ENCODE measurements at places on chromosomes 11 and 22.

DNA sequence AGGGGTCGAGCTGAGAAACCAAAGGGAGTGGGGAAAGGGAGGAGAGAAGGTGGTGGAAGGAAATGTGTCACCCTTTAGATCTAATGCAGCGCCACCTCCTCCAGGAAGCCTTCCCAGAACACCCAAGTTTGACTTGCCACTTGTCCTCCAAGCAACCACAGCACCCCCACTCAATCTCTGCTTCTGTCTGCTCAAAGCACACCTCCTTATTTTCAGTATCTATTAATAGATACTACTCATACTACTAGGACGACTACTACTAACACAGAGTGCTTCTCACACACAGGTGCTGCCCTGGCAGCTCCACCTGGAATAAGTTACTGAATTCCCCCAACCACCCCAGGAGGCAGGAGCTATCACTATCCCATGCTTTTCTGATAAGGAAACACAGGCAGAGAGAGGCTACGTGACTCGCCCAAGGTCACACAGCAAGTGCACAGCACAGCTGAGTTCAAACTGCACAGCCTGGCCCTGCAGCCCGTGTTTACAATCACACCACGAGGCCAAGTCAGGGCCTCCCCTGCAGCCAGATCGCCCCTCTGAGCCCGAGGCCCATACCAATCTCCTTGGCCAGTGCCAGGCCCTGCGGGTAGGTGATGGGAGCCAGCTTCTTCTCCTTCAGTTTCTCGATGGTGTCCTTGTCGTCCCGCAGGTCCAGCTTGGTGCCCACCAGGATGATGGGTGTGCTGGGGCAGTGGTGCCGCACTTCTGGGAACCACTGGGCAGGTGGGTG lies 13.2 kb downstream of the RAC2 start:
- no peak for DNase-seq

DNA sequence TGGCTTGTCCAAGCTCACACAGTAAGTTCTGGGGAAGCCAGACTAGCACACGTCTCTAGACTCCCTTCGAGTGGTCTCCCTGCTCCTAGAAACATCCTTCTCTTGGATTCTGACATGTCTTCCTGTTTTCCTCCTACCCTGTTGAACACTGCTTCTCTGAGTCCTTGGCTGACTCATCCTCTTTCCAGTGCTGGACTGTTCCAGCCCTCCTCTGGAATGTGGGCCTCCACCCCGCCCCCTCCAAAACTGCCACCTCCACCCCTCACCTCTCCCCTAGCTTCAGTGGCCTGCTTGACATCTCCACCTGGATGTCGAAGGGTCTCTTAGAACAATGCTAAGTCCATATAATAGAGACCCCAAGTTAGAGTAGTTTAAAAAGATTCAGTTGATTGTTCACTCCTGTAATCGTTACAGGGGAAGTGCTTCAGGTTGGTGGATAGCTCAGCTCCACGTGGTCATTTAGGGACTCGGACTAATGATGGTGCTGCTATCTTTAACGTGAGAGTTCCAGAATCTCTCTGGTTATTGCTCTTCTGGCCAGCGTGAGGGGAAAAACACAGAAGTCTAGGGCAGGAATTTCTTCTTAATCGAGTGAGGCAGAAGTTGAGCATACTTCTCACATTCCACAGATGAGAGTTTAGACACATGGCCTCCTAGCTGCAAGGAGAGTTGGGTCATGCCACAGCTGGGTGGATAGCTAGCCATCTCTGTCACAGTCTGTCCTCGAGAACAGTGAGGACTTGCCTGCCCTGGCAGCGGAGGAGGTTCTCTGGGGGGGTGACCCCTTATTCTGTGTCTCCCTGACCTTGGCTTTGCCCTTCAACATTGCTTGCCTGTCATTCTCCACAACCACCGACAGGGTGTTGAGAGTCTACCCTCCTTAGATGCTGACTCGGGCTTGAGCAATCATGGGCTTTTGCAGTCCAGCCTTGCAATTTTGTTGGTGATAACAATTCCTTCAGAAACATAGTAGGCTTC lies 4.7 kb upstream of the C11orf96 start:
- DNase-seq: no peak

DNA sequence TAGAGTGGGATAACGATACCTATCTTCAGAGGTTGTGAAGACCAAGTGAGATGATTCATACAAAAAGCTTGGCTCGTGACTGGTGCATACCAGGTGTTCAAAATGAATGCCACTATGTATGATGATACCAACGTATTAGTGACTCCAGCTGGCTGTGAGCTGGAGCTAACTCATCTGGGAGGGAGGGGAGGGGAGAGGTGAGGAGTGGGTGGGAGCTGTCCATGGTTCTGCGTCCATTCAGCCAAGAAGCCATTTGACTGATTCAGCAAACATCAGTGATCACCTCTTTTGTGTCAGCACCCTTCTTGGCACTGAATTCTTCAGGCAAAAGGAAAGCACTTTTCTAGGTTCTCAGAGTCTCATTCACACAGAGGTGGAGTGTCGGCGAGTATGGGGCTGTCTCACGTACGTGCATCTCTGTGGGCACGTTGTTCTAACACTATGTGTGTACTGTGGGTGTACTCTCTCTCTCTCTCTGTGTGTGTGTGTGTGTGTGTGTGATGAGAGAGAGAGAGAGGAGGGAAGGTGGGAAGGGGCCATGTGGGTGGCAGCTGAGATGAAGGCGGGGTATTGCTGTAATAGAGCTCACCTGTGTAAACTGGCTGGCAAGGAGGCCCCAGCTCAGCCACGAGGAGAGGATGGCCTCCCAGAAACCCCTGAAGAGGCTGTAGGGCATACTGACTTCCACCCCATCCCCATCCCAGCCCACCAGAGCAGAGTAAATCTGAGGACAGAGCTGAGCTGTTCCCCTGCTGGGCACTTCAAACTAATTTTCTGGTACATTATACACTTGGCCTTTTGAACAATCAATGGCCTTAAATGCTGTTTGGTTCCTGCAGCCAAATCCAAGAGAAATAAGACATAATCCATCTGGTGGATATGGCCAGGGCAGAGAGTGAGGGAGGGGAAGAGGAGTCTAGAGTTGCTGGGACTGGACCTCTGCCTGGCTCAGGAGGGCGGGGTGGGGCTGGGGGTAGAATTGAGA lies 96.1 kb upstream of the THY1 start:
- peak; percentile 40 for DNase-seq

GRCh38 chr11:47204637-47204989 lies 10.2 kb upstream of the DDB2 start:
- DNase-seq: no peak

- DNase-seq: no peak
Observed at GRCh38 chr22:28096161-28096560, 177.1 kb upstream of the PITPNB start.

DNA sequence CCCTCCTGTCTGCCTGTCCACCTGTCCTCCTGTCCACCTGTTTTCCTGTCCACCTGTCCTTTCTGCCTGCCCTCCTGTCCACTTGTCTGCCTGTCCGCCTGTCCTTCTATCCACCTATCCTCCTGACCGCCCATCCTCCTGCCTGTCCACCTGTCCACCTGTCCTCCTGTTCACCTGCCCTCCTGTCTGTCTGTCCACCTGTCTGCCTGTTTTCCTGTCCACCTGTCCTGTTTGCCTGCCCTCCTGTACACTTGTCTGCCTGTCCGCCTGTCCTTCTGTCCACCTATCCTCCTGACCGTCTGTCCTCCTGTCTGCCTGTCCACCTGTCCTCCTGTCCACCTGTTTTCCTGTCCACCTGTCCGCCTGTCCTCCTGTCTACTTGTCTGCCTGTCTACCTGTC lies 682.8 kb downstream of the TBC1D22A start:
- no peak for DNase-seq

GRCh38 chr11:132559331-132560036 lies 972.8 kb downstream of the OPCML start:
- no peak for DNase-seq

GRCh38 chr11:122112470-122113365 lies 3.3 kb downstream of the BLID start:
- no peak for DNase-seq

- peak; percentile 56 for DNase-seq
Observed at GRCh38 chr22:21865041-21865440, 2.4 kb downstream of the MAPK1 start.

- DNase-seq: peak; percentile 26
Observed at GRCh38 chr11:10117709-10118351, 176.2 kb downstream of the SBF2 start.

Measured in hindlimb muscle (tissue), 1 donor.